Gastroesophageal sphincter (tissue), 4 donors: ENCODE measurements at places on chromosomes 2 and 18. TPM values are rescaled to one million over a fixed set of nuclear protein-coding genes. Genes with fewer than 3 reads are reported as not detected.

DNA sequence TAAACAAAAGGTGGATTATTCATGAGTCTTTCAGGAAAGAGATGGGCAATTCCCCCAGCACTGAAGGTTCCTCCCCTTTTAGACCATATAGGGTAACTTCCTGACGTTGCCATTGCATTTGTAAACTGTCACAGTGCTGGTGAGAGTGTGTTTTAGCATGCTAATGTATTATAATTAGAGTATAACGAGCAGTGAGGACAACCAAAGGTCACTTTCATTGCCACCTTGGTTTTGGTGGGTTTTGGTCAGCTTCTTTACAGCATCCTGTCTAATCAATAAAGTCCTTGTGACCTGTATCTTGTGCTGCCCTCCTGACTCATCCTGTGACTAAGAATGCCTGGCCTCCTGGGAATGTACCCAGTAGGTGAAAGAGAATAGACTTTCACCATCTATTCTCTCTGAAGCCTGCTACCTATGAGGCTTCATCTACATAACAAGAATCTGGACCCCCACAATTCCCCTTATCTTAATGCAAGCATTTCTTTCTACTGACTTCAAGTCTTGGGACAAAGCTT lies 148.7 kb downstream of the CABLES1 start:
- H3K36me3 ChIP-seq: no peaks in the 10 kb centered on the region
- ATAC-seq: no peak
- H3K4me1 ChIP-seq: no peaks in the 10 kb centered on the region
- H3K4me3 ChIP-seq: no peak overlapping the region

Gene DHRS9
- not detected for total RNA-seq

DNA sequence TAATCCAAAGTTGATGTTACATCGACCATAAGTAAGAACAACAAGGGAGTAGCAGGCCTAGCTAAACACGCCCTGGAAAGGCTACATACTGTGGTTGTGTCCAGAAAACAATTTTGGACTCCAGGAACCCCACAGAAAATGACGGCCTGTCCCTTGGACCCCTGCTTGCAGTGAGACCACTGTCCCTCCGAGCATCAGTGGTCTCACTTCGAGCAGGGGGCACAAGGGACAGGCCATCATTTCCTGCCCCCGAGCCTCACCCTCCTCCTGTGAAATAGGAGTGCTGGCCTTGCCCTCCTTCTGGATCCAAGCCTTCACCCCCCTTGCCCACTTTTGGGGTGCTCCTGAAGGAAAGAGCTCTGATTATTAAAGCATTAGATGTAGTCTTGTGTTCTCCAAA lies 144.4 kb downstream of the CTIF start:
- H3K27ac ChIP-seq: no peak overlapping the region
- ATAC-seq: no peak
- H3K4me1 ChIP-seq: no peaks in the 10 kb centered on the region
- no peak overlapping the region for H3K4me3 ChIP-seq
- H3K36me3 ChIP-seq: peaks cover 22% of the 10 kb centered on the region
- H3K27me3 ChIP-seq: no peaks in the 10 kb centered on the region

- ATAC-seq: no peak
- H3K27me3 ChIP-seq: no peaks in the 10 kb centered on the region
- H3K36me3 ChIP-seq: no peaks in the 10 kb centered on the region
- H3K4me3 ChIP-seq: no peak overlapping the region
- H3K27ac ChIP-seq: no peak overlapping the region
These were observed 38.0 kb downstream of the AKAIN1 start for GRCh38 chr18:5159080-5159479.

- H3K4me1 ChIP-seq: no peaks in the 10 kb centered on the region
- H3K27me3 ChIP-seq: no peaks in the 10 kb centered on the region
- H3K36me3 ChIP-seq: peaks cover 90% of the 10 kb centered on the region
- no peak overlapping the region for H3K4me3 ChIP-seq
These were observed 14.6 kb downstream of the NOL10 start for GRCh38 chr2:10675131-10675530.
